Mesothelial cell of epicardium (in vitro differentiated cells): ENCODE measurements at places on chromosomes 1 and 21. TPM values are rescaled to one million over a fixed set of nuclear protein-coding genes. Genes with fewer than 3 reads are reported as not detected.

Gene GRIK1
- total RNA-seq = 4.3 to 5.9 TPM (median 5.4 TPM) in 3 replicates

Gene LRRC47
- total RNA-seq = 55.4 to 61.9 TPM (median 55.9 TPM) in 3 replicates

Gene SPATA1
- total RNA-seq = 0.82 to 1.3 TPM (median 1.2 TPM) in 3 replicates

Gene IL10RB
- 17.2 to 19.2 TPM (median 19.1 TPM) in 3 replicates for total RNA-seq

Gene TMIGD3
- total RNA-seq = not detected in 3 replicates

Gene NLRP3
- total RNA-seq = 0.13 to 0.34 TPM (median 0.22 TPM) in 3 replicates

Gene ITPKB
- 19.7 to 21.2 TPM (median 21.0 TPM) in 3 replicates for total RNA-seq
